ENCODE measurements at places on chromosomes 3 and 15.

DNA sequence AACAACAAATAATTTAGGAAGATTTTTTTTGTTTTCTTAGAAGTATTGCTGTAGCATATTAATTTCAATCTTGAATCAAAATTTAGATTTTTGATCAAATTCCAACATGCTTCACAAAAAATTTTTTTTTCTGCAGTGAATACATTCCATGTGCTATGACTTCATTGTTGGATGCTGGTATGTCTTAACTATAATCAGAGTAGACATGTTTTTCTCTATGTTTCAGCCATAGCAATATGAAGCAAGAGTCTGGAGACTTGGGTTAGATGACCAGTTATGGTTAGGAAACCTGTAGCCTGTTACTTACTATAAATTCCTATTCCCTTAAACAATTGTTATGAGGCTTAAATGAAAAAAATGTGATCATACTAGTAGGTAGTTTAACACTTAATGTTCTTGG is 176.1 kb upstream of the CHL1 start:
- DNase-seq = no peak

GRCh38 chr15:46120713-46121112 is 485.9 kb downstream of the SQOR start:
- no peak for DNase-seq

- no peak for DNase-seq
Observed at GRCh38 chr3:130916507-130917167, 22.8 kb downstream of the ATP2C1 start.

- no peak for DNase-seq
Observed at GRCh38 chr3:36166477-36166876, 213.8 kb upstream of the STAC start.

DNA sequence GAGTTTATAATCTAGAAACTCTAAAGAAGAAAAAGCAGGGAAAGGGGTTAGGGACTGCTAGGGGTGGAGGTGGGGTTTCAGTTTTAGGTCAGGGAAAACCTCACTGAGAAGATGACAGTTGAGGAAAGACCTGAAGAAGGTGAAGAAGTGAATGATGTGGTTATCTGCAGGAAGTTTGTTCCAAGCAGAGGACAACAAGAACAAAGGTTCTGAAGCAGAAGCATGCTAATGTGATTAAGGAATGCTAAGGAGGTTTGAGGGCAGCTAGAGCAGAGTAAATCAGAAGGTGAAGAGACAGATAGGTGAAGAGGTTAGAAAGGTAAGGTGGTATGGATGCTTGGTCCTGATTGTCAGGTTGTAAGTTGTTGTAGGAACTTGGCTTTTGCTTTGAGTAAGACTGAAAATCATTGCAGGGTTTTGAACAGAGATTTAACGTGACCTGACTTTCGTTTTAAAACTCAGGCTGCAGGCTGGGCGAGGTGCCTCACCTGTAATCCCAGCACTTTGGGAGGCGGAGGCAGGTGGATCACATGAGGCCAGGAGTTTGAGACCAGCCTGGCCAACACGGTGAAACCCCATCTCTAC is 8.6 kb downstream of the OXSR1 start:
- DNase-seq = no peak

DNA sequence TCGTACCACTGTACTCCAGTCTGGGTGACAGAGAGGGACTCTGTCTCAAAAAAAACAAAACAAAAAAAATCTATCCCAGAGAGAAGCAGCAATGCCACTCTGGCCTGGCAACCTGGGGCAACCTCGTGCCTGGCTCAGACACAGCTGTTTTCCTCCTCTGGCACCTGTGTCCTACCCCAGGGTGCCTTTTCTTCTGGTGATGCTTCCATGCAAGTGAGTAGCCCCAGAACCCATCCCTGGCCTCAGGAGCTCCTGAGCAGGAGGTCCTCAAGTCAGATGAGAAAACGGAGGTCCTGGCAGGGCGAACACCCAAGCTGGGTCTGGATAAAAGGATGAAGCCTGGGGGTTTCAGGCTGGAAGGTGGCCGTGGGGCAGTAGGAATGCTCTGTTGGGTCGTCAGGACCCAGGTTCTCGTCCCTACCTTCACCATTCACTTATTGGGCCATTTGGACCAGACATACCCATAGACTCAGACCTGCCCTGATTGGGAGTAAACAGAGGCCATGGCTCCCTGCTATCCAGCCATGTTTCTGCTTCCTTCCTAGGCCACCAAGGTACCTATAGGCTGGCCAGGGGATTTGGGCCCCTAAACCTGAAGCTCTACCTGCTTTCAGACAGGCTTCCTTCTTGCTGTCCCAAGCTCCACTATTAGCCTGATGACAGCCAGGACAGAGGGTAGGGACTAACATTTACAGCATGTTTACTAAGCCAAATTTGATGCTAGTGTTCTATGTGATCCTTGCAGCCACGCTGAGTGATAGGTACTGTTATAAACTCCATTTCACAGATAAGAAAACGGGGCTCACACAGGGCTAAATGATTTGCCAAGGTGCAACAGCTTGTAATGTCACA is 102.2 kb downstream of the DAPK2 start:
- no peak for DNase-seq

DNA sequence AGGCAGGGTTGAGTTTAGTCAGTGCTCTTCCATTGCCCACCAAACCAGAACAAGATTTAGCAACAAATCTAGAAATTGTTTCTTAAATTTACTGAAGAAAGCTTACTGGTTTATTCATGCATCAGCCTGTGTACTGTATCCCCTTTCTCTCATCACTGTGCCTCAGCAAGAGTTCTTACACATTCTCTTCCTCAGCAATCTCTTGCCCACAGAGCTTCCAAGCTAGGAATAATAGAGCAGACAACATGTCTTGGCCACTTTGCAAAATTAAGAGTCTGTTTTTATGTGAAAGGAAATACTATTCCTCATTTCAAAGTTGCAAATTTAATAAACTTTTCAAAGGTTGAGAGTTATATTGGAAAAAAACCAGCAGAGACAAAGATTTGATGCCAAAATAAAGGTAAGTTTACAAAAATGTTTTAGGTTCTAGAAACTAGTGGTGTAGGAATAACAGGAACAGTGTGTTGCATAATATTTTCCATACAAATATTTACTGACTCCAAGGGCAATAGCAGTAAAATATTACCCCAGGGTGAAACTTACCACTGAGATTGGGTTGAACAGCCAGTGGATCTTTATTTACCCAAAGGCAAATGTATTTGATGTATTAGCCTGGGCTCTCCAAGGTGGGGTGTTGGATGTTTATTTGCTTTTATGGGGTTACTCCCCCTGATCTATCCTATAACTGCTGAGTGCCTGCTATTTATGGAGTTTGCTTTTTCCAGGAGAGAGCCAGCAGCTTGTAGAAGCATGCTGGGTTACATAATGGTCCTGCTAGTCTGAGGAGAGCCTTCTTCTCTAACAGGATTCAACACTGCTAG is 276.7 kb downstream of the ADAMTSL3 start:
- DNase-seq = no peak

DNA sequence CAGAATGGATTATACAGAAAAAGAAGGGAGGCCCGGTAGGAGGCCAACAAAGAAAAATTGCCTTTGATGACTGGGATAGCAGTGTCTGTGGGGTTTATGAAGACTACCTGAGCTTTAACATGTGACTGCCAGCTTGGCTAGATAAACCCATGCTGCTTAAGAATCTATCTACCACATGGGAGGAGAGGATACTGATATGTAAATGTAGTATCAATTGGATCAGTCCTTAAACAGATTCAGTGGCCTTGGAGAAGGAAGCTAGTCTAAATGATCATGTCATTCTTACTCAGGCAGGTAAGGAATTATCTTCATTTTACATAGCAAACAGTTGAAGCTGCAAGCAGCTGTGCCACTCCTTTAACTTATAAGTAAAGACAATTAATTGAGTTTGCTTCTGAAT is 50.0 kb upstream of the SYNPR start:
- DNase-seq = no peak

DNA sequence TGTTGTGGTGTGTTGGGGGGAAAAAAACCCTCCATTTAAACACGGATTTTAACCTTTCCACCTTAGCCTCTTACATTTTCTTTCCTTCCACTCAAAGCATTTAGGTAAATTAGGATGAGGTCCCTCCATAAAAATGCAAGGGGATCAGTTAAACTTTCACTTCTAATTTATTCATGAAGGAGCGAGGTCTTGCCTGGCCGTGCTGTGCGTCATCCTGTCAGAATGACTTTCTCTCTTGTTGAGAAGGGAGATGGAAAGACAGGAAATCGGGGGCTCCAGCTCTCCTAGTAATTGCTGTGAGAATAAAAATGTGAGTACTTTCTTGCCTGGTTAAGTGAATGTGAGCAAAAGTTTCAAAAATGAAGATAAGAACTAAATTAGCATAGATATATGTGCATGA is 962.3 kb upstream of the NR2F2 start:
- no peak for DNase-seq

DNA sequence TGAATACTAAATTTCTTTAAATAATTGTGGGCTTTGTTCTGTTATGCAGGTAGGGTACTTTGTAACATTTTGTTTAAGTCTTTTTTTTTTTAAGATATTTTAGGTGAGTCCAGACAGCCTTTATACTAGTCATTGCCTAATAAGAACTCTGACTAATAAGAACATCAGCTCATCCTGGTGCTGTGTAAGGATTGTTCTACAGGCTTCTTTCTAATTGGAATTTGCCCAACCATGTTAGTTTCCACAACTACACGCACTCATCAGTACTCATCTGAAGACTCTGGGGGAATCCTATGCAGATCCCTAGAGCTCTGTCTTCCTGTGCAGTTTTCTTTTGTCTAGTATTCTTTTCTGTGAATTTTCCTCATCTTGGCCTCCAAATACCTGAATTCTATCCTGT is 741.8 kb downstream of the IGSF11 start:
- no peak for DNase-seq

DNA sequence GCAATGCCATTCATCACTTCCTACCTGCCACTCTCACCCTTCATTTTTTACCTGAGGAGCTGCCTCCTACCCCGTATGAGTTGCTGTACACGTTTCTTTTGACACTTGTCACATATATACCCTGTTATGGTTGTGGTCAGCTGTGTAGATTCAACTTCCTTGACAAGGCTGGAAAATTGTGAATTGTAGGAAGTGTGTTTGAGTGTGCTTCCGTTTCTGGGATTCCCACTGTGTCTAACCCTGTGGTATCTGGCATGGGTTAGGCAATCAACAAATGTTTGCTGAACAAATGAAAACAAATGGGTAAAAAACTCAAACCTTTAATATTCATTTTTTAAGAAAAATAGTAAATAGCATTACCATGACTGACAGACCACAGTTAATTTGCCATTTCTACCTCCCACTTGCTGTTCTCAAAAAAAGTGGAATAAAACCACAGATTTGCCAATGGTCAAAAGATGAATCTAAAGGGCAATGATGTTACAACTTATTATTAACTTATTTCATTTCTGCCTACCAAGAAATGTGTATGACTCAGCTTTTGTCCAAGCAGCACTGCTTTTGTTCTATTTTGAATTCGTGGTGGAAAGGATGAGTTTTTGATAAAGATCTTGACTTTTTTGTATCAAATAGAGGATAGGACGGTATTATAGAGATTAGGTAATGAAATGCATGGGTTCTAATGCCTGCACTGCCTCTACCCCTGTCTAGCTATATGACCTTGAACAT is 404.6 kb downstream of the LPP start:
- no peak for DNase-seq
